Left lobe of liver (tissue), 2 donors: ENCODE measurements at places on chromosomes 1 and 21. TPM values are rescaled to one million over a fixed set of nuclear protein-coding genes. Genes with fewer than 3 reads are reported as not detected.

GRCh38 chr21:42520628-42521253 is 7.1 kb downstream of the SLC37A1 start:
- no peak for DNase-seq

DNA sequence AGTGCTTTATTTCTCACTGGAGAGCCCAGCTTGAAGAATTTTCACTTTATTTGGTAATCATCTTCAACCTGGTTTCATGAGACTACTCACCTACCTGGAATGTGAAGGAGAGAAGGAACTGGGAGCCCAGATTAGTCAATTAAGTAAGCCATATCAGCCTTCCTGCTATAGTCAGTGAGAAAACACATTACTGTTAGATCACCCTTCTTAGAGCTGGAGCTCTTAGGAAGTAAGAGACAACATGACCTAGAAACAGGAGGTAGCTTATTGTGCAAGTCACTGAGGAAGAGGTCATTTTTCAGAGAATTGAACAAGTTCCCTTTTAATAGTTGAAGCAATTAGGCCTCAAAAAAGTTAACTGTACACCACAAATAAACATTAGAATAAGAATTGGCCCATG is 49.2 kb upstream of the TEKT2 start:
- no peak for DNase-seq

- DNase-seq: no peak
Observed at GRCh38 chr1:172414331-172414730, 6.2 kb upstream of the C1orf105 start.

Gene UBQLN4
- 21.2 TPM for total RNA-seq

Gene AIM2
- 0.23 TPM for total RNA-seq

- peak; percentile 50 for DNase-seq
Observed at GRCh38 chr1:113981962-113982931, 3.0 kb downstream of the OLFML3 start.

Gene S100A7
- total RNA-seq: not detected

Gene CASQ1
- not detected for total RNA-seq

- DNase-seq: no peak
Observed at GRCh38 chr1:32388641-32389040, 5.6 kb downstream of the BSDC1 start.

DNA sequence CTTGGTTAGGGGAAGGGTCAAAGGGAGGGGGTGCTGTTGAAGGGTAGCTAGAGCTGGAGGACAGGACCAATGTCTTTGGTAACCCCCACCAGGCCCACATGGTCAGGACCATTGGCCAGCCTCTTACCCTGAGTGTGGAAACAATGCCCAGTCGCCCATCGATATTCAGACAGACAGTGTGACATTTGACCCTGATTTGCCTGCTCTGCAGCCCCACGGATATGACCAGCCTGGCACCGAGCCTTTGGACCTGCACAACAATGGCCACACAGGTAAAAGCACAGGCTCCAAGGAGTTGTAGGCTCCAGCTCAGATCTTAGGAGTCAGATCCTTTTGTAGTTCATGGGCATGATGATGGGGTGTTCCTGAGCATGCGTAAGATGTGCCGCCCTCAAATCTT is 3.8 kb downstream of the CA14 start:
- DNase-seq: peak; percentile 66

DNA sequence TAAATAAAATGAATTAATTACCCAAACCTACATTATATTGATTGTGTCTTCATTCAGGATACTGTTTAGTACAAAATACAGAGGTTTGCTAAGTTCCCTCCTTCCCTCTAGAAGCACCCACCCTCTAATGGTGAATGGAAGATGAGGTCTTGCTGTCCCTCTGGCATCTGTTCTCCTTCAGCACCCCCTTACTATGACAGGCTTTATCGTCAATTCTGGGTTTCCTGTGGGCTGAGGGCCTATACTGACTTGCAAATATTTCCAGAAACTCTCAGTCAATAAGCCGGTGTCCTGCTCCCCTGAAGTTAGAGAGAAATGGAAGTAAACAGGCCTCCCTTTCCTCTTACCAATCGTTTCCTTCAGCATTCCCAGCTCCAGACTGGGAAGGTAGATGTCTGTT is 13.2 kb downstream of the LAX1 start:
- DNase-seq: no peak

- DNase-seq: no peak
Observed at GRCh38 chr21:41211060-41211805, 43.3 kb downstream of the BACE2 start.
